ENCODE measurements at places on chromosomes 4 and X.

- DNase-seq: no peak
Observed at GRCh38 chrX:154116426-154117211, 19.1 kb upstream of the MECP2 start.

DNA sequence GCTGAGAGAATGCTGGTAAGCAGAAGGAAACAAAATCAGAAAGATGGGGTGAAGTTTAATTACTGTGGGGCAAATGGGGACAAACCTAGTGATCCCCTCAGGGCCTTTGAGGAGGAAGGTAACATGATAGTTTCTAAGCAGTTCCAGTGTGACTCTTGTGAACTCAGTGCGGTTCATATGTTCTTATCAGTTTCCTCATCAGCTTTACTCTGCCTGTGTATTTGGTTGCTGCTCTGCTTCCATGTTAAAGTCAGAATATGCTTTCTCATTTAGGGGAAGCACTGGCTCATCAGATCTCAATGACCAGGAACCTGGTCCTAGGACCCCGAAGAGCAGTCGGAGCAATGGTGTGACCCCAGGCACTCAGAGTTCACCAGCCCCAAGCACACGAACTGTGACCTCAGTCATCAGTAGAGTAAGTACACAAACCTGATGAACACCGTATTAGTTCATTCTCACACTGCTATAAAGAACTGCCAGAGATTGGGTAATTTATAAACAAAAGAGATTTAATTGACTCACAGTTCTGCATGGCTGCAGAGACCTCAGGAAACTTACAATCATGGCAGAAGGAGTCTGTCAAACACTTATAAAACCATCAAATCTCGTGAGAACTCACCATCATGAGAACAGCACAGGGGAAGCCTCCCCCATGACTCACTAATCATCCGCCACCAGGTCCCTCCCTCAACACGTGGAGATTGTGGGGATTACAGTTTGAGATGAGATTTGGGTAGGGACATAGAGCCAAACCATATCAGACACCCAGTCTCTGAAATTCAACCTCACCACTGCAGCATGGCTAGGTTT, 83.0 kb downstream of the SYTL5 start:
- no peak for DNase-seq

DNA sequence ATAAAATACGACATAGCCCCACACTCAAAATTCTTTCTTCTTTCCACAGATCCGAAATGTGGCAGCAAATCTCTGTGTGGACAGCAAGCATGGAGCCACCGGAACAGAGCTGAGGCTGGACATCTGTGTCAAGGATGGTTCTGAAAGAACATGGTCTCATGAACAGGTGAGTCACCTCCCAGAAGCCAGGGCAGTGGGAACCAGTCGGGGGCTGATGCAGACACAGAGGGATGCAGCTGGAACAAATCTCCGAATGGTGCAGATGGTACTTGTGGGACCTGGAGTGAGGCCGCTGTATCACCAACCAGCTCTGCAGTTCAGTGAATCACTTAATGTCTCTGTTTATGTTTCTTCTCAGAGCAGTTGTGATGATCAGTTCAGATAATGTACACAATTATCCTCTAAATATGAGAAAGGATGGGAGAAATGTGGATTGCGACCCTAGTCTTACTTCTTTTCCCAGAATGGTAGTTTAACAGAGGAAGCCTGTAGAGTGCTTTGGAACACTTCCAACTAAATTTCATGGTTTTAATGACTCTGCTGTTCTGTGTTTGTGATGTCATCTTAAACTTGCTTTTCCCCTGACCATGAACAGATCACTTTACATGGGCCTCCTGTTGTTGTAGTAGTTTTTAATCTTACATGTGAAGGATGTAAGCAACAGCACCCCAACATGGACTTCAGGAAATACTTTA, 159.3 kb upstream of the GALNT7 start:
- peak; percentile 28 for DNase-seq

- peak; percentile 76 for DNase-seq
Observed at GRCh38 chr4:83629945-83630721, 94.2 kb downstream of the GPAT3 start.

All from astrocyte (in vitro differentiated cells and primary cell).